ENCODE measurements at places on chromosomes 5 and 9.

DNA sequence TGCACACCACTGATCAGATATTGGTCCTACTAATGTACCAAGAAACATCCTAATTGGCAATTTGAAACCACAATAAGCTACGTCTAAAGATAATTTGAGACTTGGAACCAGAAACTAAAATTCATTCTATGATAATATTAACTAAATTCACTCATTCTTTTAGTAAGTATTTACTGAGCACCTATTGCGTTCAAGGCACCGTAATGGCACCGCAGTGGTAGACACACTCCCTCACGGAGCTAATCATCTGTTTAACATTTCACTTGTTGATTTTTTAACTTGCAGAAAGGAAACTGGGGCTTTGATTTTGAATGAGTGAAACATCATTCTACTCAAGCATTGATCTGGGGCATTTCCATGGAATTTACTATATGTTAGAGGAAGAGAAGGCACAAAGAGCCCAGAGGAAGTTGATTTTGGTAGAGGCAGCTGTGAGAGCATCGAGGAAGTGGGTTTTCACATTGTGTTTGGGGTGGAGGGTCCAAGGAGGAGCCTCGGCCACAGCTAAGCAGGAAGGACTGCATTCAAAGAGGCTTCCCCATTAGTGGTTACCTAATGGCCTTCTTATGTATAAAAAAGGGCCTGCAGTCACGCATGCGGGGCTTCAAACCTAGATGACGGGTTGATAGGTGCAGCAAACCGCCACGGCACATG, 7.1 kb downstream of the RAPGEF1 start:
- DNase-seq = peak; percentile 55
- peaks cover 25% of the 10 kb centered on the region for H3K4me1 ChIP-seq
- H3K36me3 ChIP-seq = peaks cover 26% of the 10 kb centered on the region
- H3K27me3 ChIP-seq = no peaks in the 10 kb centered on the region

DNA sequence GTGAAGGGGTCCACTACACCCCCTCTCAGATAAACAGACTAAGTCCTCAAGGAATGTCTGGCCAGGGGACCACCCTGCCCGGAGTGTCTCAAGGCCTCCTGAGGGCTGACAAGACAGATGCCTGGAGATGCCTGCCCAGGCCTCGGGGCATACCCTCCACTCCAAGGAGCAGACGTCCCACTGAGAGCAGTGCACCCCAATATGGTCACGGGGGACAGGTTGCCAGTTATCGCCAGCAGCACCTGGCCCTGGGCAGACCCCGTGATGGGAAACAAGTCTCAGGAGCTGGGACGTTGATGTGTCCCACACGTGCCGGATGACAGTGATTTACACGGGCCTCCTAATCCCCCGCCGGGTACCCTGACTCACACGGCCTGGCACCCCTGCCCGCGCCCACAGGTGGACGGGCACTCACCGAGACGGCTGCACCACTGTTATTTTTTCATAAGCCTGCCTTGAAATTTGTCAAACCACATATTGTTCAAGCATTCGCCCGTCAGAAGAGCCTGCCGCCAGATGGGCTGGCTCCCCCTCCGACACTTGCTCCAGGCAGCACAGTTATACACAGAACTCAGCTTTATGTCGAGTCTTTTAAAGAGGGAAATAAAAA, 43.9 kb downstream of the BARX1 start:
- H3K36me3 ChIP-seq = no peaks in the 10 kb centered on the region
- no peaks in the 10 kb centered on the region for H3K27me3 ChIP-seq
- no peak overlapping the region for H3K27ac ChIP-seq
- H3K4me1 ChIP-seq = no peaks in the 10 kb centered on the region
- DNase-seq = no peak

DNA sequence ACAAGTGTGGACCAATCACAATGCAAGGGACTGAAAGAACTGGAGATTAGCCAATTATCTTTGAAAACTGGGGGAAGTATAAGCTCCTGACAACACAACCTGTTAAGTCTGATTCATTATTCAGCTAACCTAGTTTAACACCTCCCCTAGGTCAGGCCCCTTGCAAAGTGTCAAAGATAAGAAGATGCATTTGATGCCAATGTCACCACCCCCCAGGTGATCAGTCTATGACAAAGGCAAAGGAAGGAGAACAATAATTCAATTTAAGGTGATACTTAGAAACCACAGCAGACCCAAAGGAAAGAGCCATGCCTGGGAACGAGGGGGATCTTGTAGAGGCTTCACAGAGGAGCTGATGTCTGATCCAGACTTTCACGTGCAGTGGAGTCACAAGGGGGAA, 137.9 kb downstream of the FBXL7 start:
- H3K4me1 ChIP-seq = no peaks in the 10 kb centered on the region
- no peak overlapping the region for H3K4me3 ChIP-seq
- no peaks in the 10 kb centered on the region for H3K27me3 ChIP-seq
- no peaks in the 10 kb centered on the region for H3K36me3 ChIP-seq
- no peak for DNase-seq

DNA sequence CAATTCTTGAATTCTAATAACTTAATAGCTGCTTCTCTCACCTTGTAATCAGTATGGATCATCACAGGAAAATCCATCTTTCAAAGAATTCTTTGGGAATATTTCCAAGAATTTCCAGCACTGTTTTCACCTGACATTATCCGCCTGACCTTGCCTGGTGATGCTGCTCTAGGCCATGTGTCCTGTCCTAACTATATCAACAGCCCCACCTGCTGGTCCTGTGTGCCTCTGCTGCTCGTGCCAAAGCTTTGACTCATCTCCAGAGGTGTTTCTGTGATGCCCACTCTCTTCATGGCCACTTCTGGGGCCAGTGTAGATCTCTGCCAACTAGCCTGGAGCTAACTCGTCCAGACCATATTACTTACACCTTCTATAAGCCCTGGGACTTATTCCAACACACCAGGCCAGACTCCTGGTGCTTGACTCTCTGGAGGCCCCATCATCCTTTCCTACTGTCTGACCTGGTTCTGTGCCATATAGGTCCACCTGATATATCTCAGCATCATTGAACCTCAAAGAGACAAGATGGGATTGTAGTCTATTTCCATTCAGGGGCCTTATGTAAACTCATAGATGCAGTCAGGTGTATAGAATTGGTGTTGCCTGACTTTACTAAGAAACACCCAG, 67.5 kb upstream of the CKMT2 start:
- no peak overlapping the region for H3K27ac ChIP-seq
- DNase-seq = peak; percentile 71
- no peaks in the 10 kb centered on the region for H3K27me3 ChIP-seq
- no peaks in the 10 kb centered on the region for H3K36me3 ChIP-seq
- H3K4me1 ChIP-seq = no peaks in the 10 kb centered on the region

Data from small intestine (tissue), 16 donors.